Activated CD4-positive, alpha-beta T cell treated with anti-CD3 and anti-CD28 coated beads, Interleukin-2, amount 50 U/mL, for 1 hour (primary cell): ENCODE measurements at places on chromosomes 1 and 21.
A peak's percentile ranks its signal among the peaks of the same experiment; 100 is the strongest.

GRCh38 chr1:227934476-227935313 is 13.0 kb downstream of the WNT9A start:
- no peak for DNase-seq

GRCh38 chr1:237108297-237109040 is 66.5 kb downstream of the RYR2 start:
- no peak for DNase-seq

DNA sequence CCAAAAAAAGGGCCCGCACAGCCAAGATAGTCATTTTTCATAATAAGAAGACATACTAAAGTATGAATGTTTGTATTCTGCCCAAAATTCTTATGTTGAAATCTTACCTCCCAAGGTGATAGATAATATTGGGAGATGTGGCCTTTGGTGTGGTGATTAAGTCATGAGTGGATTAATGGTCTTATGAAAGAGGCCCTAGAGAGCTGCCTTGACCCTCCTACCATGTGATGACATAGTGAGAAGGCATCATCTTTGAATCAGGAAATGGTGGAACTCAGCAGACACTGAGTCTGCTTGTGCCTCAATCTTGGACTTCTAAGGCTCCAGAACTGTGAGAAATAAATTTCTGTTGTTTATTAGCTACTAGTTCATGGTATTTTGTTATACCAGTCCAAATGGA is 11.8 kb upstream of the RNPC3 start:
- no peak for DNase-seq

- no peak for DNase-seq
These were observed 116.2 kb upstream of the ATP1A1 start for GRCh38 chr1:116256875-116257274.

- DNase-seq, result no peak
These were observed 182.9 kb upstream of the DPYD start for GRCh38 chr1:98103617-98104285.

DNA sequence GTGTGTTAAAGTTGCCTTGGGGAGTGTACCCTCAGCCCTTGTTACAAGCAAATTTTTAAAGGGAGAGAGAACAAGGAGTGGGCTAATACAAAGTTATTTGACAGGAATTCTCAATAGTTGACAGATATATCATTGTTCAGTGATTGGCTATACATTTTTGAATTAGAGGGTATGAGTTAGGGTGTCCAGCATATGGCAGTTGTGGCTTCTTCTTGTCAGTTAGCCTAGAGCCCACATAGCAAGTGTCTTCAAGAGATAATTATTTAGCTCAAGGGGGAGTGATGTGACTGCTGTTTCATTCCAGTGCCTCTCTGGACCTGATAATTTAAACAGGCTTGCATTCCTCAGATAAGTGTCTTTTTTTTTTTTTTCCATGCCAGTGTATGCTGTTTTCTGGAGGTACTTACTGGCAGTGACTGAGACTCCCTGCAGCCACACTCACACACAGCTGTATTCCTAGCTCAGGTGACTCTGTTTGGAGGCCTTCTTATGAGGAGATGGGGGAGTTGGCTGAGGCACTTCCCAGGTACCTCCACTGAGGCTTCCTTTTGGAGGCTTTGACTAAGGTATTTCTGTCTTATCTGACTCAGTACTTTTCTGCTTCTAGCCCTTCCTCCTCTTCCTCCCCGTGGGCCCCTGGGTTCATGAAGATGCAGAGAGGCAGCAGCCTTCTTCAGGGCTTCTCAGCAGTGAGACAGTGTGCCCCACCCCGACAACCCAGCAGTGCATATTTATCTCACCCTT is 32.3 kb downstream of the IVNS1ABP start:
- DNase-seq, result no peak

GRCh38 chr21:24076179-24076578 is 1531.1 kb downstream of the MRPL39 start:
- no peak for DNase-seq

DNA sequence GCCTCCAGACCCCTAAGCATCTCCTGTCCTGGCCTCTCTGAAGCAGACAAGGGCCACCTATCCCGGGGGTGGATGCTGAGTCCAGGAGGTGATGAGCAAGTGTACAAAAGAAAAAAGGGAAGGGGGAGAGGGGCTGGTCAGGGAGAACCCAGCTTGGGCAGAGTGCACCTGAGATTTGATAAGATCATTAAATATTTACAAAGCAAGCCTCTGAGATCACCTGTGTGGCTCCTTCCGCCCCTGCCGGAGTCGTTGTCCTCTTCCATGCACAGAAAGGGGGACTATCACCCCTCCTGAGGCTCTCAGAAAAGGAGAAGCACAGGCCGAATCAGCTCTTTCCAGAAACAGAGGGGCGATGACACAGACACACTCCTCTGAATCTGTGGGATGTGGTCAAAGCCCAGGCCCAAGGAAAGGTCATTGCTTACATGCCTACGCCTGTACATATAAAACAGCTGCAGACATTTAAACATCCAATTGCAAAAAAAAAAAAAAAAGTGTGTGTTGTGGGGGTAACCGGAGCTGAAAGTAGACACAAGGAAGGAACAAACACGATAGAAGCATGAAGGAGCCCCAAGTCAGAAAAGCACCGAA is 30.9 kb downstream of the PRSS38 start:
- no peak for DNase-seq

GRCh38 chr1:192809307-192810252 is 741 bp downstream of the RGS2 start:
- peak; percentile 51 for DNase-seq

DNA sequence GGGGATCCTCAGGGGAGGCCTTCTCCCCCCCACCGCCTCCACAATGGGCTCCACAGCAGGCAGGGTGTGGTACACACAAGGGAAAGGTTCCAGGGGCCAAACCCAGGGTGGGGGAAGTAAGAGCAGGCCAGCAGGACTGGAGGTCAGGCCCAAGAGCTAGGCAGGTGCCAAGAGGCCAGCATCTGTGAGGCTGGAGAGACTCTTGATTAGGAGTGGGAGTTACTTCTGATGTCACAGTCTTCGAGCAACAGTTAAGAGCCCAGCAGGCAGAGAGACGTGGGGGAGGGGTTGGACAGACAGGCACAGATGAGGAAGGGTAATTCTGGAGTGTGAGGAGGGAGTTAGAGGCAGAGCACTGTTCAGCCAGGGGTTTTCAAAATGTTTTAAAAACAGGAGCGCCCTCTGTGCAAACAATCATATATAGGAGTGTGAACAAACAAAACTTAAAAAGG is 55.8 kb downstream of the SLC9A1 start:
- no peak for DNase-seq

DNA sequence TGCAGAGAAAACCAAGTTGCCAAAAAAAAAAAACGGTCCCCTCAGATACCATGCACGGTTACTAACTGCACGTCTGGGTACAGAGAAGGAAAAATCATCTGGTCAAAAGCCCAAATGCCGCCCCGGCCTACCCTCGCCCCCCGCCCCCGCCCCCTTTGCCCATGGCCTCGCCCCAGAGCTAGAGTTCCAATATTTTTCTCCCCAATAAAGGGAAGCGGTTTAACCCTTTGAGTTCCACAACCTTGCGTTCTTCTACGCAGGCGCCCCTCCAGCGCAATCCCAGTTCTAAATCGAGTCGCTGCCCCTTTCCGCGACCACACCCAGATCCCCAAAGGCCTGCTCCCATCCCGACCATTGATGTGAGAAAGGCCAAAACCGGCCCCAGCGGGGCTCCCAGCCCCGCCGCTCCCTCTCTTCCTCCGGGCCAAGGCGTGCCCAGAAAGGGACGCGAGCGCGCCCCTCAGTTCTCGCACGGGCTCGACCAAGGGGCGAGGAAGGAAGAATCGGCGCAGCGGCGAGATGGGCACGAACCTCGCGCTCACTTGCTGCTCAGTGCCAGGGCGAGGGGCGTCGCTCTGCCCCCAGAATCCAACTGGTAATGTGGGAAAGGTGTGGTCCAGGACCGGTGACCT is 797 bp downstream of the WDR47 start:
- peak; percentile 18 for DNase-seq

DNA sequence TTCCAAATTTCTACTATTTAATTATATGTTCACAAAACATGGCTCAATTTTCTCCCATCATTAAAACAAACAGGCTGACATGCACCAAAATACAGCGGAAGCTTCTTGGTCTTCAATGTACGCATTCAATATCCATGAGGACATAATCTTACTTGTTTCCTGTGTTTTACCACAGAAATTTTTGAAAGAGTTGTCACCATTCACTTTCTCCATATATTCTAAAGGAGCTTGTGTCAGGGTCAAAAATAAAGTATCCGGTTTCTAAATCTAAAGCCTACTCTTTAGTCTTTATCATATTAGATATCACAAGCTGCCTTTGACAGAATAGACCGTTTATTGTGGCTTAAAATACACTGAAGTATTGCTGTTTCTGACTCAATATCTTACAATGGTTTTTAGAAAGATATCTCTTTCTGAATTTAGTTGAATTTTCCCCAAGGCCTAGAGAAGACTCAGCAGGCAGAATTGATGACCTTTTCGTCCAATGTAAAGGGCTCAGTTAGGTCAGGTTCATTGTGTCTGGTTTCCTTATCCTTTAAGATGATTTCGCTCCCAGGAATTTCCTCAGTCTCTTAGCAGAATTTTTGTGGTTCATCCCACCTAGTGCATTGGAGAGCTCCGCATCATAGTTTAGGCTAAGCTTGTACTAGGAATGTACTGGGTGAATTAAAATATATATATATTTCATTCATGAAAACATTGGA is 717.2 kb downstream of the NCAM2 start:
- DNase-seq, result no peak

GRCh38 chr1:43034778-43035177 is 76.1 kb upstream of the SLC2A1 start:
- no peak for DNase-seq

GRCh38 chr1:223547316-223548114 is 118.0 kb downstream of the CAPN8 start:
- DNase-seq, result no peak

- DNase-seq, result no peak
These were observed 40.1 kb downstream of the SYT6 start for GRCh38 chr1:114113411-114114184.

DNA sequence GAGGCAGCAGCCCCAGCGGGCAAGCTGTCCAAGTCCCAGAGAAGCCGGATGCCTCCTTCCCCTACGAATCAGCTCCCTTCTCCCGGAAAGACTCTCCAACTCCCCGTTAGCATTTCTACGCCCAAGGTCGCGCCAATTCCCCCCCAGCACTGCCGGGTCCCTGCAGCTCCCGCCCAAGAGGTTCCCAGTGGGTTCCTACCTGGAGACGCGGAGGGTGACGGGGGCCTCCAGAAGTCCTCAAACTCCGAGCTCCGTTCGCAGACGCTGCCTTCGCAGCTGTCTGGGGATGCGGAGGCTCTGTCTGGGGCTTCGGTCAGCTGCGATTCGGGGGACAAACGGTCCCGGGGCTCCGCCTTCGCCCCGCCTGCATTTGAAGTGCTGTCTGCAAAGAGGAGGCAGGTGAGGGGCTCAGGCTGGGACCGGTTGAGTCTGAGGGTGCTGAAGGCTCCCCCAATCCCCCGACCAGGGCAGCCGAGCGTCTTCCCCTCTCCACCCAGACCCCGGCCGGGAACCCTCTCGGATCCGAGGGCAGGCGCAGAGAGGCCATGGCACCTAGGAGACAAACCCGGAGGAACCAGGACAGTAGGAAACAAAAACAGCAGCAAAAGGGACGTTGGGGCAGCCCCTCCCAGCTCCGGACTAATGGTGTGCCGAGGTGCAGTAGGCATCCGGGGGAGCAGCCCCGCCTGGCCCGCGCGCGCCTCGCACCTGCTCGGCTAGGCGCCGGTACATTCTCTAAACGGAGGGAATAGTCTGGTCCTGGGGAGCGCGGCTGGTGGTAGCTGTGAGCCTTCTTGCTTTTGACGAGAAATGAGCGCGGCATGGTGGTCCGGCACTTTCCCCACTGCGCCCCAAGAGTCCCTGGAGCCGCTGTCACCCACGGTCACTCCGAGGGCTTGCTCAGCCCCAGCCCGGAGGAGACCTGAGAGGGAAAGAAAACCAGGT is 3.8 kb downstream of the GFI1 start:
- peak; percentile 40 for DNase-seq

GRCh38 chr1:68322837-68323687 is 90.7 kb upstream of the WLS start:
- no peak for DNase-seq

- no peak for DNase-seq
These were observed 26.8 kb downstream of the EGLN1 start for GRCh38 chr1:231395076-231395997.

DNA sequence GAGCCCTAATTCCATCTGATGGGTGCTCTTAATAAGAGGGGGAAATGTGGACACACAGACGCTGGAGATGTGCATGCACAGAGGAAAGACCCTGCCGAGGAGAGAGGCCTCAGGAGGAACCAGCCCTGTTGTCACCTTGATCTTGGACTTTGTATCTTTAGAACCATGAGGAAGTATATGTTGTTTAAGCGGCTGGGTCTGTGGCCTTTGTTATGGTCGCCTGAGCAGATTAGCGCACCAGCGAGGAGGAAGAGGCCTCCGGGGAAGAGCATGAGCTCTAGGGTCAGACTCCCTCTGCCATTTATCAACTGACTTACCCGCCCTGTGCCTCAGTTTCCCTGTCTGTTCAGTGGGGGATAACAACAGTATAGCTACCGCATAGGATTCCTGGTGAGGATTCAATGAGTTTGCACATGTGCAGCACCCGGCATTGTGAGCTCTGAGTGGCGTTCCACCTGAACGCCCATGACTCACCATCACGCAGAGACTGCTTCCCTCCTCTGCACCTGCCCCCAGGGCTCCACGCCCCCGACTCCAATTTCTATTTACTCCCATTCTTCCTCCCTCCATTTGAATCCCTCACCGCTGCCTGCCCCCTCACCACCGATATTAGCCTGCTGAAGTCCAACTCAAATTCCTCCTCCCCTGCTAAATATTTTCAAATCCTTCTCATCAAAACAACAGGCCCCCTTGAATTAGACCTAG is 67.2 kb downstream of the ATP5PO start:
- DNase-seq, result no peak

GRCh38 chr1:119391749-119392148 is 23.2 kb downstream of the HAO2 start:
- no peak for DNase-seq

DNA sequence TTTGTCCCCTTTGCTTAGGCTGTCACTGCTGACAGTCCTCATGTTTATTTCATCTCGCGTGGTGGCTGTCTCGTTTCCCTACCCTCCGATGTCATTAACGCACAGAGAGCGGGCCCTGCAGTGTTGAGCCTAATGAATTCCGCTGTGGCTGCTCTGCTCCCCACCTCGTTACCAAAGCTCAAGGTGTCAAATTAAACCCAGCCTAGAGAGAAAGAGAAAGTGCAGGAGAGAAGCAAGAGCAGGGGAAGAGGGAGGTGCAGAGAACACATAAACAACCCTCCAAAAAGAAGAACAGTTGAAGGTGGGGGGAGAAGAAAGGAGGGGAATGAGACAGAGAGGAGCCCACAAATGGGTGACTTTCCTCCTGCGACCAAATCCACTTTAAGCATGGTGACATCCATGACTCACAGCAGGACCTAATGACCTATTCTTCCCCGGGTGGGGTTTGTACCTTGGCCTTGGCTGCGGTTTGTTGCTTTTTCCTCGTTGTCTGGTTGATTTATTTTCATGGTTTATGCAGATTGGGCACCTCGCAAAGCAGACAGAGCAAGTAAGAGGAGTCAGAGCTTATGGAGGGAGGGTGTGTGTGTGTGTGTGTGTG is 92.5 kb downstream of the PBX1 start:
- no peak for DNase-seq
